Osteocyte (in vitro differentiated cells): ENCODE measurements at places on chromosomes 6 and 20. TPM values are rescaled to one million over a fixed set of nuclear protein-coding genes. Genes with fewer than 3 reads are reported as not detected.

KCNQ2 gene
- total RNA-seq = not detected in 2 replicates

WFDC10B gene
- not detected in 2 replicates for total RNA-seq

OVOL2 gene
- not detected in 2 replicates for total RNA-seq

HLA-DPB1 gene
- total RNA-seq = 4.7 and 5.5 TPM in 2 replicates

SIRPD gene
- total RNA-seq = not detected in 2 replicates

ADGRF1 gene
- not detected in 2 replicates for total RNA-seq

OR2H1 gene
- not detected in 2 replicates for total RNA-seq

DNA sequence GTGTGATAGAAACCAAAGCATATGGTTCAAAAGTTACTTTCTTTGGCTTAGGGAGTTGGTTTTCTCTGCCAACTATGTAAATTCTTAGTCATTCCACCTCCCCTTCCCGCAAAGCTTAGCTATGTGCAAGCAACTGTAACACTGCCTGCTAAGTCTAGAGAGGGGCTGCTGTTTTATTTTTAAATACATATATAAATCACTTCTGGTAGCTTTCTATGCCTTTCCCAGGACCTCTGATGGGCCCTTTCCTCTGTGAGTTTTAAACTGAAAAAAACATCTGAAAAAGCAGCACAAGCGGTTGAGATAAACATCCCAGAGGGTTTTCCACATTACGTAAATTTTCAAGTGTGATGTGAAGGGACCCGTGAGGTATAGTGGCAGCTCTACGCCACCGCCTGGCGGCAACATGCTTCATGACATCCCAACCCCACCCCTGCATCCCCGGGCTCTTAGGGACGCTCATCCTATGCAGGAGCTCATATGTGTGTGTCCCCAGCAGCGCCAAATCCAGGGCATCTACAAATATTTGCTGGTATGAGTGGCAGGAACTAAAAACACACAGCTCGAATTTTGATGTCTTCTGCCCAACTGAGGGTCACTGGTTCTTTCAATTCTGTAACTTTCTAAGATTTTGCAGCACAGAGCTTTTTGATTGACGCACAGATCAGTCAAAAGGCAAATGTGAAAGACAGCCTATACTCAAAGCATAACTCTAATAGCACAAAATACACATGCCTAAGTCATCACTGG is 12.7 kb downstream of the SAYSD1 start:
- H3K4me1 ChIP-seq = no peaks in the 10 kb centered on the region
- H3K27ac ChIP-seq = no peak overlapping the region
- peaks cover 20% of the 10 kb centered on the region for H3K36me3 ChIP-seq
- H3K27me3 ChIP-seq = no peaks in the 10 kb centered on the region
- no peak overlapping the region for H3K4me3 ChIP-seq
- DNase-seq = no peak

DNA sequence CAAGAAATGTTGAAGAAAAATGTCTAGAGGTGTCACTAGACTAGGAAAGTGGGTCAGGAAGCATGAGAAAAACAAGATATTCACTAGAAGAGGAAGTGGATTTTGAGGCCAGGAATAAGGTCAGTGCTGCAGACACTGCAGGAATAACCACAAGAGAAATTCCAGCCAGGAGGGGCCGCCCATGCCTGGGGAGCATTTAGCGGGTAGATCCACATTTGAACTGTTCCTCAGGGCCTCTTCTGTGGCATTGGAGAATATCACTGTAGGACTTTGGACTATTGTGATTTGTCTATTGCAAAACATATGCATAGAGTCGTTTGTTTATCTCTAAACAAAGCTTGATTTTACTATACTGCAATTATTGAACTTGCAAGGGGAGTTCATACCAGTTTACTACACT is 49.6 kb upstream of the CCDC28A start:
- H3K4me1 ChIP-seq = peaks cover 29% of the 10 kb centered on the region
- no peak for DNase-seq

GRCh38 chr6:87654122-87654521 is 47.9 kb downstream of the AKIRIN2 start:
- no peak for DNase-seq
- no peak overlapping the region for H3K4me3 ChIP-seq
- H3K36me3 ChIP-seq = peaks cover 30% of the 10 kb centered on the region
- H3K27me3 ChIP-seq = no peaks in the 10 kb centered on the region

DNA sequence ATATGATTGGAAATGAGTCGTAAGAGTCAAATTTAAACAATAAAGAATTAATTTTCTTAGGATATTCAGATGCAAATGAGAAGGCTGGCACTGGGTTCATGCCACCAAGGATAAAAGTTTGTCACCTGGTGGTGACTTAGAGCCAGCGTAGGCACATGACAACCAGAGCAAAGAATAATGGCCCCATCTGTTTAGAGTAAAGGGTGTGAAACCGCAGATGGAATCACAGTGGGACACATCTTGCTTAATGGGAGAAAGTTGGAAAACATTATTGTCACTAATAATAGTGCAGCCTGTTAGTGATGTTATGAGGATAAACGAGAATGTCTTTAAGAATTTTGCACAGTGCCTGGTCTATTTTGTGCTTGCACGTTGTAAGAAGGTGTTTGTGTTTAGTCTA is 727.8 kb downstream of the QKI start:
- H3K4me3 ChIP-seq = no peak overlapping the region
- H3K27ac ChIP-seq = no peak overlapping the region
- H3K4me1 ChIP-seq = no peaks in the 10 kb centered on the region
- DNase-seq = no peak

DNA sequence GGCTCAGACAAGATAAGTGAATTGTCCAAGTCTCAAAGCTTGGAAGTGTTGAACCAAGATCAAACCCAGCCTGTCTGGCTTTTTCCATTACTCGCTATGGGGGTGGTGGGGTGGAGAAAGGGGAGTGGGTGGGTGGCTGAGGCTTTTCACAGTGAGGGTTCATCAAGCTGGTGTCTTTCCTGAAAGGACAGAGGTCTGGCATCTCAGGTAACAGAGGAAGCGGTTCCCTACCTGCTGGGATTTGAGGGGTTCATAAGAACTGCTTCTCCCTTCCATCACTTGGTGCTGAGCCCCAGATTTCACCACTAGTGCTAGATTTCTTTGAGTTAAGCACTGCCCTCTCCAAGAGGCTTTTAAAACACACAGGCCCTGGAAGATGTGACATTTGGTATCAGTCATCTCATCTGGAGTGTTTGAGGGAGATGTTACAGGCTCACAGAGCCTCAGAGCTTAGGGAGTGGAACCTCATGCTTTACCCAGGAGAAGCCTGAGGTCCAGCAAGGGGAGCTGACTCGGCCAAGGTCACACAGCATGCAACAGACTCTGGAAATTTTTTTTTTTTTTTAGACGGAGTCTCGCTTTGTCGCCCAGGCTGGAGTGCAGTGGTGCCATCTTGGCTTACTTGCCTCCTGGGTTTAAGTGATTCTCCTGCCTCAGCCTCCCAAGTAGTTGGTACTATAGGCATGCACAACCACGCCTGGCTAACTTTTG is 6.0 kb upstream of the VEGFA start:
- no peak for DNase-seq
- peaks cover 9% of the 10 kb centered on the region for H3K4me1 ChIP-seq
- H3K27ac ChIP-seq = no peak overlapping the region
- H3K27me3 ChIP-seq = peaks cover 12% of the 10 kb centered on the region
- no peak overlapping the region for H3K4me3 ChIP-seq

GRCh38 chr6:67863346-67863745 is 771.7 kb upstream of the ADGRB3 start:
- DNase-seq = no peak
- no peak overlapping the region for H3K27ac ChIP-seq
- no peak overlapping the region for H3K4me3 ChIP-seq
- H3K36me3 ChIP-seq = peaks cover 2% of the 10 kb centered on the region
- peaks cover 3% of the 10 kb centered on the region for H3K4me1 ChIP-seq

DNA sequence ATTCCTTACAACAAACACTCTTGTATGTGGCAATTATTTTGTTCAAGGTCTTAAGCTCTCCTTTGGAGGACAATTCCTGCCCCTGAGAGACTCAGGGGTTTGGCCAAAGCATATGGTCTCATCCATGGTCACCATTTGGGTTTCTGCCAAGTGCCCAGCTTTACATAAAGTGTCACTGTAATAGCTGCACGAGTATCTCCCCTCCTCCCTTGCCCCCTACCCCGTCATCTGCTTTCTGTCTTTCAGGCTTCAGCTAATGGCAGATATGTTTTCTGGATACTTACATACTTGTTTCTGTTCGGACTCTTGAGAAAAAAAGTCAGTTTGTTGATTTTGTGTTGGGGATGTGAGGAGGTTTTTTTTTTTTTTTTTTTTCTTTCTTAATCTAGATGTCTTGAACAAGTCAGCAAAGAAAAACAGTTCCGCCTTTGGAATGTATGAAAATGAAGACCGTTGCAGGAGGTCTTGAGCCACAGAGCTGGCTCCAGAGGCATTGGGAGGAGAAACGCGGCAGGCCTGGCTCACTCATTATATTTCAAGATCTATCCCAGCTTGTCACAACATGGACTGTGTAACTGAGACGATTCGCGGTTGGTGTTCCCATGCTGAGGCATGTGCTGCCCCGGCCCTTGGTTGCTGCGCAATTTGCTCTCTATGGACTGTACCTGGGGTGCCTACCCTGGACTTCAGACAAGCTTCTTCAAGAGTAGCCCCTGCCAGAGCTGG is 32.6 kb upstream of the STX16 start:
- no peaks in the 10 kb centered on the region for H3K36me3 ChIP-seq
- DNase-seq = peak; percentile 89
- peak overlapping the region; percentile 96 for H3K27ac ChIP-seq
- H3K4me1 ChIP-seq = peaks cover 38% of the 10 kb centered on the region
- H3K27me3 ChIP-seq = no peaks in the 10 kb centered on the region

GRCh38 chr6:157880534-157880933 is 57.5 kb downstream of the SNX9 start:
- peaks cover 49% of the 10 kb centered on the region for H3K36me3 ChIP-seq
- DNase-seq = no peak
- peaks cover 13% of the 10 kb centered on the region for H3K4me1 ChIP-seq
- peak overlapping the region; percentile 1 for H3K27ac ChIP-seq

GRCh38 chr6:137949686-137950390 is 82.8 kb downstream of the TNFAIP3 start:
- peaks cover under 1% of the 10 kb centered on the region for H3K4me1 ChIP-seq
- H3K36me3 ChIP-seq = no peaks in the 10 kb centered on the region
- peaks cover 8% of the 10 kb centered on the region for H3K27me3 ChIP-seq
- no peak overlapping the region for H3K4me3 ChIP-seq

GRCh38 chr20:56411759-56412472 is at the start of gene CASS4:
TSS of gene CASS4 (plus strand) at chr20:56412260. CDS start at chr20:56412459, 199 bp downstream.
- H3K27me3 ChIP-seq = no peaks in the 10 kb centered on the region
- peaks cover 17% of the 10 kb centered on the region for H3K36me3 ChIP-seq
- no peak for DNase-seq
- no peaks in the 10 kb centered on the region for H3K4me1 ChIP-seq

DNA sequence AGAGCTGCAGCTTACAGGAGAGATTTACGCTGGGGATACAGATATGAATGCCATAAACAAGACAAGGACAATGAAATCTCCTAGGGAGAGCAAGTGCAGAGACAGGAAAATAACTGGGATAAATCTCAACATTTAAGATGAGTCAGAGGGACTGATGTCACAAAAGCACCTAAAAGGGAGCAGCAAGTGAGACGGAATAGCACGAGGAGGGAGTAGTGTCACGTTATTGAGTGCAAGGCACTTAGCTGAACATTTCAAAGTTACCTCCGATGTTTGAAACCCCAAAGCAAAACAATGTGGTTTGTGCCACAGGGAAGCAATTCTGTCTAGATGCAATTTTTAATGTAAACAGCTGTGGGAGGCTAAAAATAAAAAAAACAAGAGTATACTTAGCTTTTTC is 1131.7 kb upstream of the EYS start:
- H3K4me3 ChIP-seq = no peak overlapping the region
- H3K4me1 ChIP-seq = no peaks in the 10 kb centered on the region
- peaks cover 2% of the 10 kb centered on the region for H3K36me3 ChIP-seq

DNA sequence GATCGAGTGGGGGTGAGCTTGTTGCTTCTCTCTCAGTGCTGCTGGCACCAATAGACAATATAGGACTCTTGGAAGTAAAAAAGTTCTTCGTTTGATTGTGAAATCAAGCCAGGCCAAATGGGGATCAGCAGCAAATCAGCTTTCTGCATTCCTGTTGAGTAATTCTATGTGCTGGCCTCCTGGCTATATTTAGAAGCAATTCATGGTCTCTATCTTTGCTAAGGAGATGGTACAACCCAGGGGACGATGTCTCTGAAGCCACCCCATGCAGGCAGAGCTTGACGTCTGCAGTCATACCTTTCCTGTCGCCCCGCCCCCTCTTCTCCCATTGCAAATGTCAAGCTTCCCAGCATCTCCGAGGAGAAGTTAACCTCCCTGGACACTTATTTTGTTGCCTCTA is 199.1 kb downstream of the SCP2D1 start:
- peak; percentile 67 for DNase-seq
- no peaks in the 10 kb centered on the region for H3K27me3 ChIP-seq
- H3K36me3 ChIP-seq = no peaks in the 10 kb centered on the region
- no peaks in the 10 kb centered on the region for H3K4me1 ChIP-seq

GRCh38 chr20:23255106-23255505 is 95.5 kb upstream of the NXT1 start:
- H3K4me3 ChIP-seq = no peak overlapping the region
- no peaks in the 10 kb centered on the region for H3K36me3 ChIP-seq
- H3K4me1 ChIP-seq = peaks cover 42% of the 10 kb centered on the region
- DNase-seq = peak; percentile 57
- no peak overlapping the region for H3K27ac ChIP-seq

- DNase-seq = no peak
- H3K27me3 ChIP-seq = no peaks in the 10 kb centered on the region
- peaks cover 30% of the 10 kb centered on the region for H3K4me1 ChIP-seq
- H3K36me3 ChIP-seq = no peaks in the 10 kb centered on the region
- peak overlapping the region; percentile 80 for H3K27ac ChIP-seq
Measured at GRCh38 chr6:77205936-77206335, 257.4 kb downstream of the HTR1B start.

DNA sequence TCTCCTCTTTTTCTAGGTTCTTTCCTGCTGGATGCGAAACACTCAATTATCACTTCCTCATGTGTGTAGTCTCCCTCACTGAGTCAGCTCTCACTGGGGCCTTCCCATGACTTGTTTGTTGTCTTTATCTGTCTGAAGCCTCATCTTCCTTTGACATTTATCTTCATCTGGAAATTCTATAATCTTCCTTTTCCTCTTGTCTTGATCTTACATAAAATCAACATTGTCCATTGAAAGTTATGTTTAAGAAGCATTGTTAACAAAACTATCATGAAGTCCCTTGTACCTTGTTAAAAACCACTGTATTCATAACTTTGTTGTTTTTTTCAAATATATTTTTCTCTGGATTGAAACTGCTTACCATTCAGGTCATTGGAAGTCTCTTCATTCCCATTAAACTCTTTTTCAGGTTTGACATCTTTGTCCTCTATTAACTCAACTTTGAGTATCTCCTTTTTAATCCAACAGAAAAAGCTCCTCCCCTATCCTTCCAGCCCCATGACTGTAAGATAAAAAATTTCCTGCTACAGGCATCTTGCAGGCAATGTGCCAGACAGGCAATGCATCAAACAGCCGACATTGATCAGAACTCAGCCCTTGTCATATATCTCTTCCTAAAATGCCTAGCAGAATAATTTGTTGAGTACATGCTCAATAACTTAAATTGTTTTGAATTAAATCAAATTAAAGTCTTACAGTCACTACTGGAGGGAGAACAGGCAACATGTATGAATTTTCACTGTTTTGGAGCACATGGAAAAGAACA is 34.8 kb downstream of the MYLIP start:
- no peak overlapping the region for H3K27ac ChIP-seq
- H3K36me3 ChIP-seq = peaks cover 2% of the 10 kb centered on the region
- no peak for DNase-seq
- peaks cover 33% of the 10 kb centered on the region for H3K4me1 ChIP-seq
- H3K27me3 ChIP-seq = no peaks in the 10 kb centered on the region
- no peak overlapping the region for H3K4me3 ChIP-seq

- H3K36me3 ChIP-seq = peaks cover 2% of the 10 kb centered on the region
- H3K4me1 ChIP-seq = peaks cover 5% of the 10 kb centered on the region
- no peaks in the 10 kb centered on the region for H3K27me3 ChIP-seq
- no peak overlapping the region for H3K27ac ChIP-seq
- H3K4me3 ChIP-seq = no peak overlapping the region
Measured at GRCh38 chr20:11083841-11084240, 410.0 kb upstream of the JAG1 start.
